ENCODE measurements at places on chromosomes 12 and 14.

GRCh38 chr12:24328261-24328660 lies 378.8 kb upstream of the SOX5 start:
- no peak for DNase-seq

- DNase-seq, result no peak
These were observed 14.0 kb upstream of the PEX5 start for GRCh38 chr12:7175493-7175892.

DNA sequence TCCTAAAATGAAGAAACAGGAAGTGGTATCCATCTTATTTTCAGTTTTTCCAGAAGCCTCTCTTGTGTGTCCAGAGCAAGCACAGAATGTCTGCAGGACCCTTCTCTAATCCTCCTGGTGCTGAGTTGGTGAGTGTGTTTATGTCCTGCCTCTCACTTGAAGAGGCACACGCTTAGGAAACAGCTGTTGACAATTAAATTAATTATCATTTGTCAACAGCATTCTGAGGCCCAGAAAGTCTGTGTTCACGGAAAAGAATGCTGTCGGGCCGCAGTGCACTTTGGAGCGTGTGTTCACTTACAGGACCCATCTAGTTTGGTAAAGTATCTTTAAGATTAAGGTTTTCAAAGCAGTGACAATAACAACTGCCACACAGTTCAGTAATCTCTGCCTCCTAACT lies 70.5 kb downstream of the LMNTD1 start:
- DNase-seq, result no peak

DNA sequence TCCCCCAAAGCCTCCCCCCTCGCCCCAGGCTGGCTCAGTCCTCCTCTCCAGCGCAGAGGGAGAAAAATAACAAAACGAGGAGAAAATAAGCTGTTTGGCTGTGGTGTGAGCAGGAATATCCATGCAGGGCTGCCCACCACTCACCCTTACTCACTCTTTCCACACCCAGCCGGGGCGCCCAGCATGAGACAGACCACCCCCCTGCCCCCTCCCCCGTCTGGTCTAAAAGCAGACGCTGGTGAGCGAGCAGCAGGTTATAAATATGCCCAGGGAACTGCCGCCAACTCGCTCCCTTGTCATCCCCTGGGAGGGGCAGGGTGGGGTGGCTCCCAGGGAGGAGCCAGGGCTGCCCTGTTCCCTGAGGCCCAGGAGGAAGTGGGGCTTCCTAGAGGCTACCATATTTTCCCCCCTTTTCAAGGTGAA lies 7.4 kb downstream of the WNT1 start:
- DNase-seq, result no peak

- no peak for DNase-seq
These were observed 28.6 kb upstream of the PPM1H start for GRCh38 chr12:62963486-62964041.

DNA sequence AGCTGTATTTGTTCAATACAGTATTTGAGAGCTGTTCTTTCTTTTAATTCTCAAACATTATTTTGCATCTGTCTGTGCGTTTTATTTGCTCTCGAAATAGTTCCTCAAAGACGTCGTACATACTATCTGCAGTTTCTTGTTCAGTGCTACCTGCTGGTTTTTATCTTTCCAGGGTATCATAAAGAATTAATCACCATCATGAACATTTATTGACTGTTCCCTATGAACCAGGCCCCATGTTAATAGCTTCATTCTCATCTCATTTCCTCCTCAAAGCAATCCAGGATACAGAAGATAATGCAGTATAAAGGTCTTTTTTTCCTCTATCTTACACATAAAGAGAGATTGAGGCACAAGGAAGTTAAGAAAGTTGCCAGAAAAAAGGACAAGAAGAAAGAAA lies 211.8 kb downstream of the DACT1 start:
- no peak for DNase-seq

- no peak for DNase-seq
These were observed 177.5 kb downstream of the PELI2 start for GRCh38 chr14:56295743-56296142.

DNA sequence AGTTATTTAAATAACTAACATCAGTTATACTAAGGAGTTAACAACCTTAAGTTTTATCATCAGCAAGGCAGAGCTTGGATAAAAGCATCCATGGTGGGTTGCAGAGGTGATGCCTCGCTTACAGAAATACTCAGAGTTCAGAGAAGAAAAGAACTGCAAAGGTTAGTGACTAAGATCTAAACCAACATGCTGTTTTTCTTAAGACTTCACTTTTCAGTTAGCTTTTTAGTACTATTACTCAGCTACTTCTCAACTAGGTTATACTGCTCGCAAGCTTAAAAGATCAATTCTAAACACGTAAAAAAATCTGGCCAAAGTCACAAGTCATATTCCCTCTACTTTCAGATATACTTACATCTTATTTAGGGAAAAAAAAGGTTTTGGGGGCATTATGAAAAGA lies 2.8 kb downstream of the PPP1CC start:
- no peak for DNase-seq

GRCh38 chr12:5173511-5174011 lies 129.9 kb downstream of the KCNA5 start:
- no peak for DNase-seq

- no peak for DNase-seq
These were observed 20.5 kb downstream of the FOXN4 start for GRCh38 chr12:109288571-109288970.

GRCh38 chr12:617304-617915 lies 45.8 kb downstream of the NINJ2 start:
- no peak for DNase-seq

DNA sequence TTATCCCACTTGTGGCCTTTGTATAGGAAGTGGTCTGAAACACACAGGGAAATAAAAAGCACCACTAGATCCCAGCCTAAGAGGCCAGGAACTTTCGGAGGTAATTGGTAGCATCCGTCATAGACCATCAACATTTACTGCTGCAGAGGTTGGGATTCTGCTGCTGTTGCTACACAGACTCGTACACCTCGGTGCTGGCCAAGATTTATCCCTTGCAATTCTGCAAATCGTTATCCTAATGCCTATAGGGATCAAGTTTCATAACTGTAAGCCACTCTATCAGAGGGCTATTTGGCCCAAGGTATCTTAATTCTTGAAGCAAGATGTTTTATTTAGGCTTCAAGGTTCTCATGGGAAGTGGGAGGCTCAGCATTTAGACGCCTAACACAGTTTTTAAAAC lies 913.6 kb downstream of the GALC start:
- no peak for DNase-seq

- no peak for DNase-seq
These were observed 89.1 kb downstream of the STXBP6 start for GRCh38 chr14:24960816-24961215.

DNA sequence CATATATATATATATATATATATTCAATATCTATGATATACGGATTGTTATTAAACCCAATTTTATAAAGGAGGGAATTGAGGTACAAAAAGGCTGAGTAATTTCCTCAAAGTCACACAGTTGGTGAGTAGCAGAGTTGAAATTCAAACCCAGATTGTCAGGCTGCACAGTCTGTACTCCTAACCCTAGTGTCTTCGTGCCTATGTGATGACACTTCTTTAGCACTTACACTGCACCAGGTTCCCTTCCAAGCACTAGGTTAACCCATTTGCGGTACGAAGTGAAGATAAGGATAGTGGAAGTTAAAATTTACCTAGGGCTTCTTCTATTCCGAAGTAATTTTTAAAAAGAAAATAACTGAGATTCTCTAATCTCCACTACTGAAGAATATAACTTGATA lies 125.1 kb upstream of the TSPAN8 start:
- DNase-seq, result no peak

DNA sequence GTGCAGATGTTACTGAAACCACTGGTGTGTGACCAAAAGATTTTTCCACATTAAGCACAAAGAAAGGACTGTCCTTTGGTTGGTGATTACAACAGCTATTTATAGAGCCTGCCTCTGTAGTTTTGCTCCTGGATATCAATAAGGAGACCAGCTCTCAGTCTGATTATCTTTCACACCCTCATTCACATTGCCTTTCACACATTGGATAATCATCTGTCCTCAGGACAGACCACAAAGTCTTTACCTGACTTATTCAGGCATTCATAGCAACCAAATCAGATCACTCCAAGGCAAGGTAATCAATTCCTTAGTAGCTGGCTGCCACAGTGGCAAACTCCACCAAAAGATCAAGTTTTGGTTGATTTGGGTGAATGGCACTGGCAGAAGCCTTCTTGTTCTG lies 59.6 kb upstream of the CPSF6 start:
- no peak for DNase-seq

GRCh38 chr14:43418324-43418723 lies 1088.8 kb downstream of the FSCB start:
- no peak for DNase-seq

GRCh38 chr14:68146818-68147217 lies 327.2 kb downstream of the RAD51B start:
- no peak for DNase-seq

DNA sequence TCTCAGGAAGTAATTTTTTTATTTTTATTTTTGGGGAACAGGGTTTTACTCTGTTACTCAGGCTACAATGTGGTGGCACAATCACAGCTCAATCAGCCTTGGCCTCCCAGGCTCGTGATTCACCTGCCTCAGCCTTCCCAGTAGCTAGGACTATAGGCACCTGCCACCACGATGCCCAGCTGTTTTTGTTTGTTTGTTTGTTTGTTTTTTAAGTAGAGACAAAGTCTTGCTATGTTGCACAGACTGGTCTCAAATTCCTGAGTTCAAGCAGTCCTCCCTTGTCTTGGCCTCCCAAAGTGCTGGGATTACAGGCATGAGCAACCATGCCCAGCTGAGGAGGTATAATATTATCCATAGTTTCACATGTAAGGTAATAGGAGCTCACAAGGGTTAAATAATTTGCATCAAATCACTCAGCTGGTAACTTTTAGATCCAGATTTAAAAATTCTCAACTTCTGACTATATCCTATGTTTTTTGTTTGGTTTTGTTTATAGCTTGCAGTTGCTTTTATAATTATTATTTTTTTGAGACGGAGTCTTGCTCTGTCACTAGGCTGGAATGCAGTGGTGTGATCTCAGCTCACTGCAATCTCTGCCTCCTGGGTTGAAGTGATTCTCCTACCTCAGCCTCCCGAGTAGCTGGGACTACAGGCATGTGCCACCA lies 629.3 kb downstream of the DIO2 start:
- DNase-seq, result no peak

DNA sequence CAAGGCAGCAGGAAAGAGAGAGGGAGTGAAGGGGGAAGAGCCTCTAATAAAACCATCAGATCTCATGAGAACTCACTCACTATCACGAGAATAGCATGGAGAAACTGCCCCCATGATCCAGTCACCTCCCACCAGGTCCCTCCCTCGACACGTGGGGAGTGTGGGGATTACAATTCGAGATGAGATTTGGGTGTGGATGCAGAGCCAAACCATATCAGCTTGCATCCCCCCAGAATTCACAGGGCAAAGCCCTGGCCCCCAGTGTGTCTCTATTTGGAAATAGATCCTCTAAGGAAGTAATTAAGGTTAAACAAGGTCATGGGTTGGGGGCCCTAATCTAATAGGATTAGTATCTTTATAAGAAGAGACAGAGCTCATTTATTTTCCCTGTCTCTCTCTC lies 56.1 kb upstream of the TCL1A start:
- no peak for DNase-seq

GRCh38 chr12:43159506-43159905 lies 392.5 kb downstream of the ADAMTS20 start:
- DNase-seq, result no peak

GRCh38 chr14:33938131-33938949 lies 12.5 kb downstream of the EGLN3 start:
- no peak for DNase-seq

- no peak for DNase-seq
These were observed 7.5 kb upstream of the PTPRR start for GRCh38 chr12:70928071-70928470.

DNA sequence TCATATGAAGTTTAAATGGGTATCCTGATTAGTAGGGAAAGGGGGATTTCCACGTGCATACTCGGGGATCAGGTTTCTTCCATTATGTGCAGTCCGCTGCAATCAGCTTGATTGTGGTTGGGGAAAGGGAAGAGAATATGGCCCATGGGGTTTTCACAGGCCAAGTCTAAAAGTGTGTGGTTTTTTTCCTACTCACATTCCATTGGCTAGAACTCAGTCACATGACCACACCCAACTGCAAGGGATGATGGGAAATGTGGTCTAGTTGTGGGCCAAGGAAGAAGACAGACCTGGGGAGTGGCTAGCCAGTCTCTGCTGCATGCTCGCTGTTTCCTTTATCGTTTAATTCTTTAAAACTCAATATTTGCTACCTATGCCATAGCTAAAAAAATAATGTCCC lies 105.1 kb downstream of the PRIMA1 start:
- DNase-seq, result no peak

- DNase-seq, result no peak
These were observed 36.1 kb downstream of the SSPN start for GRCh38 chr12:26231470-26231869.

- no peak for DNase-seq
These were observed 12.1 kb downstream of the KRT85 start for GRCh38 chr12:52355176-52355575.

GRCh38 chr14:35247777-35248475 lies 44.3 kb upstream of the PSMA6 start:
- DNase-seq, result no peak

DNA sequence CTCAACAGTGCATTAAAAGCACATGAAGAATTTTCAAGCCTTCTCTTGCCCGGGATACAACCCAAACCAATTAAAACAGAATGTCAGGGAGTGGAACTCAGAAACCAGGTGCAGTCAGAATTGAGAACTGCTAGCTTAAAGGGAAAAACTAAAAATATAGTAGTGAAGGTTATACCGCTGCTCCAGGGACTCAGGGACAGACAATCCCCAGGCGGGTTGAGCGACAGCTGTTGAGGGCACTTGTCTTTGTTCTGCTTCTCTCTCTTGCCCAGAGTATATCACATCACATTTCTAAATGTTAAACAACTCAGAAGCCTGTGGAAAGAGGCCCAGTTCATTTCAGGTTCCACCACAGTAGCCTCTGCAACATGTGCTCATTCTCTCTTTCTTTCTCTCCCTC lies 93.1 kb downstream of the SLC5A8 start:
- no peak for DNase-seq

GRCh38 chr14:38718519-38718918 lies 384.5 kb downstream of the SEC23A start:
- no peak for DNase-seq

DNA sequence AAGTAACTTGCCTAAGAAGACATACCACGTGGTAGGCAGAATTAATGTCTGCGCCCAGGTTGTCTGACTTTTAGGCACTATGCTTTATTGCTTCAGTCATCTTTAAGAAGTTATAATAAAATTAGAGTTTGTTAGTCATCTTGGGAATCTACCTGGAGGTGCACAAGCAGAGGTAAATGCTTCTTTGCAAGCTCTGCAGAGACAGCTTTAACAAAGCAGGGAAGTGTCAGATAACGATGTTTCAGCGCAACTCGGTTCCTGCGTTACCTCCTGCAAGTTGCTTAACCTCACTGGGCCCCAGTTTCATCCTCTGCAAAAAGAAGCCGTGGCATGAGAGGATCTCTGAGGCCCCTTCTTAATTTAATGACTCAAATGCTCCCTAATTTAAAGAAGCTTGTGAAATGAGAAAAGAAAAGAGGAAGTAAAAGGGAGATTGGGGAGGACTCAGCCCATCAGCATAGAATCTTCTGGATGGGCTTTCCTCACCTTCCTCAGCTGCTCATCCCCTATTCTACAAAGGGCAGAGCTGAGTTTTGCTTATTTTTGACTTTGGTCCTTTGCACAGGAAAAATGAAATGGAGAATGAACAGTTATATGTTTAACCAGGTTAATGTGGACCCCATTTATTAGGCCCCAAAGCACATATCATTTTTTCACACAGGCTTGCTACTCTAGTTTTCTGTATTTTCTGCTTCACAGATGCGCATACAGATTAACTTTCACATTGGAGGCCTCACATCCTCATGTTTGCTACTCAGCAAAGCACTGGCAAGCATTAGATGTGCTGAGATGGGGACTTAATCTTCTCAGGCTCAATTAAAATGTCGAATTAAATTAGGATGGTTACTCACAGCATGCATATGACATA lies 5.1 kb downstream of the ARHGDIB start:
- no peak for DNase-seq

Measured in chondrocyte (in vitro differentiated cells).